Stimulated activated CD4-positive, alpha-beta T cell treated with anti-CD3 and anti-CD28 coated beads, Interleukin-12 subunit alpha, Interleukin-12 subunit beta, amount 100 ng/mL, for 24 hours (primary cell): ENCODE measurements at places on chromosomes 7 and 10.

DNA sequence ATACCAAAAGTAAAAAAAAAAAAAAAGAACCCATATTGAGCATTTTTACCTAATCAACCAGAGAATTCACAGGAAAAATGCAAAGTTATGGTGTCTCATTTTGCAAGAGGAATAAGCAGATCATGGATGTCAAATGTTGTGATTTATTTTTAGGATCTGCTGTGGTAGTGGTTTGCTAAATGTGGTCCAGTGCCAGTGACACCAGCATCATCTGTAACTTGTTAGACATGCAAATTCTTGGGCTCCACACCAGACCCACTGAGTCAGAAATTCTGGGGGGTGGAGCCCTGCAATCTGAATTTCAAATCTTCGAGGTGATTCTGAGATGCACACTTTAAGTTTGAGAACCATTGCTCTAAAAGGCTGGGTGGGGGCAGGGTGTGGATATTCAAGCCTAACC, 30.1 kb upstream of the ZEB1 start:
- no peak for DNase-seq

GRCh38 chr7:111756687-111757178, 194.4 kb upstream of the IMMP2L start:
- DNase-seq, result no peak

- no peak for DNase-seq
Measured at GRCh38 chr7:144738708-144739314, 97.0 kb downstream of the TPK1 start.

DNA sequence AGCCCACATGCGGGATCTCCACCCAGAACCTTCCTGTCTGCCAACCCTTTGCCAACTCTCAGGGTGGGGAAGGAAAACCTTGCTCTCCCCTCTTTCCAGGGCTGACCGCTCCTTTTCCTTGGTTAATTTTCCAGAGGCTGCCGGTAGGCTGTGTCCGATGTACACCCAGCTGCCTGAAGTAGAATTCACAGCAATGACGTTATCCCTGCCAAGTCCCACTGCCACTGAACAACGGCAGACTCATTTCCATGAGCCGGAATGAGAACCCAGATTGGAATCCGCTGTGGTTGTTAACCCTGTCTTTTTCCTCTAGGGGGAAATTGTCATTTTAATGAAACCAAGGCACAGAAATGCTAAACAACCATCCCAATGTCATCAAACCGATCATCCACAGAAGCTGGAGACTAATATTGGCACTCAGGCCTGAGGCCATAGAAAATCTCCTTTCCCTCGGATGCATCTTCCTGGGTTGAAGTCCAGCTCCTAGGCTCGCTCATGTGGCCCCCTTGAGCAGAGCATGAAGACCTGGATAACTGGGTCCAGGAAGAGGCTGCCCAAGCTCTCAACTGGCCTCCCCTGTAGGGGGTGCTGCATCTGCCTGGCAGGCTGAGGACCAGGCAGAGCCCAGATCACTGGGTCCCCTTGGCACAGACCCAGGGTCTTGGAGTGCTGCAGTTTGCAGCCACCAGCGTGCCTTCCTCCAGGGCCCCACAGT, 30.4 kb downstream of the KLRG2 start:
- no peak for DNase-seq

GRCh38 chr7:91358303-91358702, 94.1 kb downstream of the FZD1 start:
- DNase-seq, result no peak

DNA sequence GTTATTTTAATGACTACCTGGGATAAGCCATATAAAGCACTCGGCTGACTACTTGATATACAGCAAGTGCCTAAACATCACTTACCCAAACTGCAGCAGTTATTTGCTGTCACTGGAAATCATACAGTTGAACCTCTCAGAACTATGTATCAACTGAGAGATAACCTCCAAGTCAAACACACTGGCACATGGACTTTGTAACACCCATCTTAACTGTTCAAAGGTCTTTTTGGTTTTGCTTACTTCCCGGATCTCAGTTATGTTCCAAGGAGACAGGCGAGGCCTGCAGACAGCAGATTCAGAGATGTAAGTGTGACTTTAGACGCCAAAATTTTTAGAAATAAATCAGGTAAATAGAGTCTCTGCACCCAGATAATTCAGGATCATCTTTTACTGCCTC, 34.6 kb upstream of the DAGLB start:
- no peak for DNase-seq
